ENCODE measurements at places on chromosomes 11 and 22.

GRCh38 chr22:30336752-30337460 lies 10.2 kb upstream of the TBC1D10A start:
- DNase-seq = no peak

DNA sequence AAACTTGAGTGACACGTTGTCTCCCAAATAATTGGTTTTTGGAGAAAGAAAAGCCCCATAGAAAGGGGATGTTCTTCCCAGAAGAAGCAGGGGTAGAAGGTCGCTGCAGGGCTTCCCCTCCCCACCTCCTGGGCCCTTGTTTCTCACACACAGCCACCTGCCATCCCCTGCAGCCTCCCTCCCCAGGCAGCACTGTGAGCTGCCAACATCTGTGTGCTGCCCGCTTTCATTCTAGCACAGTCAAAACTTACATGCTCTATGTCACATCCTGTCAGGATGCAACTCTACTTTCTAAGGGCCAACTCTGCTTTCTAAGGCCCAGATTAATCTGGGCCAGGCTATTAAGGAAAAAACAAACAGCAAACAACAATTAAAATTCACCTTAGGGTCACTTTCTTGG lies 309.4 kb upstream of the ZC3H12C start:
- peak; percentile 96 for DNase-seq

DNA sequence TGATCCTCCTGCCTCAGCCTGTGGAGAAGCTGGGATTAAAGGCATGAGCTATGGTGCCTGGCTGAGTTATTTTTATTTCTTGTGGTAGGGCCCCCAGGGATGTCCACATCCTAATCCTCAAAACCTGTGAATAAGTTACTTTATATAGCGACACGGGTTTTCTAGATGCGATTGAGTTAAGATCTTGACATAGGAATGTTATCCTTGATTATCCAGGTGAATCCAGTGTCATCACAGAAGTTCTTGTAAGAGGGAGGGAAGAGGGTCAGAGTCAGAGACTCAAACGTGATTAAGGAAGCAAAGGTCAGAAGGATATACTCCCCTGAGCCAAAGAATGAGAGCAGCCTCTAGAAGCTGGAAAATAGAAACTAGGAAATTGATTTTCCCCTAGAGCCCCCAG lies 117.8 kb downstream of the INSC start:
- no peak for DNase-seq

DNA sequence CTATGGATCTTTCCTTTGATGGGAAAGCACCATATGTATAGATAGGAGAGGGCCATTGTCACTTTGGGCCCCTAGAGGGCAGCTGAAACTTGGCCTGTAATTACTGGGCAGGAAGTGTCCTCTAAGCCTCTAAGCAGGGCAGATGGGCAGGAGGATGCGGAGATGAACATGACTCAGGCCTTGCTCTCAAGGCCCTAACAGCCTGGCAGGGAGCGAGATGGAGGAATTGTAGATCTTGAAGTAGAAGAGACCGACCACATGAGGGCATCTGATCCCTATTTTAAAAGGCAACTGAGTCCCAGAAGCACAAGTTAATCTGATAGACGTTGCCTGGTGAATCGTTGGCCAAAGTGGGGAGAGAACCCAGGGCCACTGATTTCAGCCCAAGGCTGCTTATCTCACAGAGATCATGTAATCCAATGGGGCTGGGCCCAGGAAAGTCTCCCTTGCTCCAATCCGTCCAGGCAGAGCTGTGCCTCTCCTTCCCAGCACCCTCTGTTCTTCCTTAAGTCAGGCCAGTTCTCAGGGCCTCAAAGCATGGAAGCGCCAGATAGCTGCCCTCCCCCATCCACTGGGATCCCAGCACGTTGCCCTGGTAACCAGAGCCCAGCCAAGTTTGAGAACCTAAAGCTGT lies 2.5 kb upstream of the SEPTIN3 start:
- peak; percentile 76 for DNase-seq

GRCh38 chr22:22953791-22954190 lies 66.2 kb downstream of the IGLL5 start:
- no peak for DNase-seq

GRCh38 chr22:44024288-44024921 lies at the start of gene PARVB:
Gene PARVB (plus strand): TSS chr22:44024302. CDS start chr22:44024340, 38 bp downstream.
- peak; percentile 62 for DNase-seq

DNA sequence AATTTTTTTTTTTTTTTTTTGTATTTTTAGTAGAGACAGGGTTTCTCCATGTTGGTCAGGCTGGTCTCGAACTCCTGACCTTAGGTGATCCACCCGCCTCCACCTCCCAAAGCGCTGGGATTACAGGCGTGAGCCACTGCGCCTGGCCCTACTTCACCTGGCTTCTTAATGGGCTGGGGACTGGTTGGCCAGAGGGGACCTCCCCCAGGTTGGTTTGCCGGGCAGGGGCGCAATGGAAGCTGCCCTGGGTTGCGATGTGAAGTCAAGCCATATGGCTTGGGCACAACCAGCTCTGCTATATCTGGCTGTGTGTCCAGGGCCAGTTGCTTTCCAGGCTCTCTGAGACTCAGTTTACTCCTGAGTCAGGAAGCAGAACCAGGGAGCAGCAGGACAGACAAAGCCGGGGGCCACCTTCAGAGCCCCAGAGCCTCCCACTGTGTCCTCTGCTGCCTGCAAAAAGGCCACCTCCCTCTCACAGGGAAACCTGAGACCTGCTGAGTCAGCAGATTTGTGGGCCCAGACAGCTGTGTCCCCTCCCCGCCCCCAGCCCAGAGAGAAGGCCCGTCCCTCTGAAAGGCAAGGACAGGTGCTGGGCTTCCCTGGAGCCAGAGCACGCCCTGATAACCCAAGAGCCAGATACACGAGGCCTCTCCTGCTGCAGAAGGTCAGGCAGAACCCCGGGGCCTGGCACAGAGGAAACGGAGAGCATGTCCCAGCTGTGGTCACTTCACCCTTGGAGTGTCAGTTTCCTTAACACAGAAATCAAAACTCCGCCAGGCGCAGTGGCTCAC lies 29.2 kb upstream of the DAGLA start:
- peak; percentile 28 for DNase-seq

- DNase-seq = peak; percentile 74
These were observed 4.2 kb downstream of the GRAMD1B start for GRCh38 chr11:123434262-123434661.

GRCh38 chr11:69531071-69531716 lies 49.7 kb downstream of the LINC01488 start:
- DNase-seq = no peak

DNA sequence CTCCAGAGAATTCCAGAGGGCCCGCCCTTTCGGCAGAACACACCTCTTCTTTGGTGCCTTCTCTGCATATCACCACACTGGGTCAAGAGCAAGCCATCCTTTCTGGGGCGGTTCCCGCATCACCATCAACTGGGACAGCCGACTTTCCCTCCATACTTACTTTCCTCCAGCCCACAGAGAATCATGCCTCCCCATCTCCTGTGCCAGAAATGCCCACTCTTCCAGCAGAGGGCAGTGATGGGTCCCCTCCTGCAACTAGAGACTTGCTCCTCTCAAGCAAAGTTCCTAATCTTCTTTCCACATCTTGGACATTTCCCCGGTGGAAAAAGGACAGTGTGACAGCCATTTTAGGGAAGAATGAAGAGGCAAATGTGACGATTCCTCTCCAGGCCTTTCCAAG lies 157.7 kb downstream of the C11orf91 start:
- DNase-seq = peak; percentile 65

DNA sequence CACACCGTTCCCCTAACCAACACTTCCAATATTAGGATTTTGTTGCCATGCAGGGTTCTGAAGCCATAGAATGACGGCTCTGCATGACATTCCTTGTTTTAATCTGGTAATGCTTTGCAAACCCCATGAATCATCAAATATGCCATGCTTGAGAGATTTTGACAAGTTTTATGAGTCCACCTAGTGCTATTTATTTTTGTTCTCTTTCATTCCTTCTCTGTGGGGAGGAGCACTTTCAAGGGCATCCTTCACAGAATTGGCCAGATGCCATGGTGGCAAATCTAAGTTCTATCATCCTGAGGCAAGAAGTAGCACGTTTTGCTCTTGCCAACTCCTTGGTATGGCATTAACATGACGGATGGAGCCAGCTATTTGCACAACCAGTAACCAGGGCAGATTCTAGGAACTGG lies 268.4 kb downstream of the FAM76B start:
- DNase-seq = peak; percentile 99

- peak; percentile 95 for DNase-seq
These were observed 30.3 kb downstream of the TNKS1BP1 start for GRCh38 chr11:57294225-57295131.

GRCh38 chr11:116678887-116679286 lies 93.9 kb downstream of the BUD13 start:
- DNase-seq = no peak

DNA sequence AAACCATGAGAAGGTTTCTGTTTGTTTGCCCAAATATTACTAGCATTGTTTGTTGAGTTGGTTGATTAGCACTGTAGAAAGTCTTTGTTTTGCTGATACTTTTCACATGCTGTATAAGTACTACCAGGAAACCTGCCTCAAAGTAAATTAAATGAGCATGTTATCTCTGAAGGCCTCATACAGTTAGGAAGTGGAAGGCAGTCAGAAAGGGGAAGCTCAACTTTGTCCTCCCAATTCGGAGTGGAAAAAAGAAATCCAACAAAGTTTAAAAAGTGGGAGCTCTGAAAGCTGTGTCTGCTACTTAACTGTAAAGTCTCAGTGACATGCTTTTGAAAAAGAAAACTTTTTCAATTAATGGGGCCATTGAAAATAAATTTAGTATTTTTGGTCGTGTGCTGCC lies 188.3 kb upstream of the BLID start:
- no peak for DNase-seq

- peak; percentile 20 for DNase-seq
These were observed 1.6 kb downstream of the KIAA1671 start for GRCh38 chr22:24954114-24954463.

DNA sequence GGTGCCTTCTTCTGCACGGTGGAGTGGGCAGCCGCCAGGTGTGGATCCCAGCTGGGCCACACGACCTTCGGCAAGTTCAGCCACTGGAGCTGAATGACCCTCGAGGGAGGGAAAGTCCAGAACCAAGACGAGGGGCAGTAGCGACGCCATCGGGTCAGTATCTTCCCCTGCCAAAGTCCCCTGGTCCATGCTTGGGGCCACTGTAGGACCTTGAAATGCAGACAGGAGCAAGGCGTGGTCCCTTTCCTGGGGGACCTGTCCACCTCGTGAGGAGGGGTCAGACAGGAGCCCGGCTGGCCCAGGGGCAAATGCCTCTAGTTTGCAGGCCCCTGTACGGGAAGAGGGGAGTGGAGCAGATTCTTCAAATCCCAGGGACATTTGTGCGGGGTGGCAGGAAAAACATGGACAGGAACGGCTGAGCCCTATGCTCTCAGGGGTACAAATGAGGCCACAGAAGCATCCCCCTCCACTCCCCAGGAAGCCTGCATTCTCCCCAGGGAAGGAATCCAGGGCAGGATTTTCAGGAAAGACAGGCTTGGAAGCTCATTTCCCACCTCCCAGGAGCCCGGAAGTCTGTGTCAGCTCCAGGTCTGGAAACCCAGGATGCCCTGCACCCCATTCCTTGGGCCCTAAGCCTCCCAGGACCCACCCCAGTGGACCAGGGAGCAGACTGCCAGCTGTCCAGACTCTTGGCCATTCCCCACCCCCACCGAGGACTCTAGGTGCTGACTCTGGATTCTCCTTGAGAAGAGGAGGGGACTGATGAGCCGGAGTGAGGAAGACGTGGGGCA lies 6.6 kb downstream of the SHANK2 start:
- no peak for DNase-seq

DNA sequence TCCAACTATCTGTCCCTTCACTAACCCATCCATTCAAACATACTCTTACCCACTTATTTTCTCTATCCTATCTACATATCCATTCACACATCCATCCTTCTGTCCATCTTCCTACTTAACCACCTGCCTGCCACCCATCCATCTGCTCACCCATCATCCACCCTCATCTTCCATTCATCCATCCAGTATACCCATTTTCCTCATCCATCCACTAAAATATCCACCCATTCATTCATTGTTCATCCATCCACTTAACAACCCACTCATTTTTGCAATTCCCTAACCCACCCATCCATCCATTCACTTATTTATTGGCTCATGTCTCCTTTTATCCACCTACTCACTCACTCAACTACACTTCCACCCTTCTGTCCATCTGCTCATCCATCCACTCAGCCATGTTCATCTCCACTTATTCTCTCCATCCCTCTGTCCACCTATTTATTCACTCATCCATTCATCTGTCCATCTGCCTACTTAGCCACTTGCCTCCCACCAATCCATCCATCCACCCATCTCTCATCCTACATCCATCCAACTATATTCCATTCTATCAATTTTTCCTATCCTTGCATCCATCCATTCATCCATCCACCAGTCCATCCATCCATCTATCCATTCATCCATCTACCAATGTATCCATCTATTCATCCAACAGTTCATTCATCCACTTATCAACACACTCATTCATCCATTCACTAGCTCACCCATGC lies 10.6 kb downstream of the LHFPL7 start:
- no peak for DNase-seq

- peak; percentile 47 for DNase-seq
These were observed 99.4 kb downstream of the PDE2A start for GRCh38 chr11:72574548-72575460.

- DNase-seq = no peak
These were observed 47.6 kb upstream of the EED start for GRCh38 chr11:86196913-86197312.

DNA sequence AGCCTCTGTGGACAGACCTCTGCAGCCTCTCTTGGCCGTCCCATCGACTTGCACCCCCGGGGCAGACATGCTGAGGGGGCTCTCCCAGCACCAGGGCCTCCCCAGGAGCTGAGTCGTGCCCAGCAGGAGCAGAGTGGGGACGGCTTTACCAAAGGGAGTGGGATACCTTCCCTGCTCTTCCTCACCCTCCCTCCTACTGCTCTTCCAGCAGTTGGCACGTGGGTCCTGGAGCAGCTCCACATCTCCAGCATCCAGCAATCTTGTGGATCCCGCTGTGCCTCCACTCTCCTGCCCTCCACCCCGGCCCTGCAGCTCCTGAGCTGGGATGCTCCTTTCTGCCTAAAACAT lies 854.0 kb downstream of the BRD1 start:
- DNase-seq = no peak

DNA sequence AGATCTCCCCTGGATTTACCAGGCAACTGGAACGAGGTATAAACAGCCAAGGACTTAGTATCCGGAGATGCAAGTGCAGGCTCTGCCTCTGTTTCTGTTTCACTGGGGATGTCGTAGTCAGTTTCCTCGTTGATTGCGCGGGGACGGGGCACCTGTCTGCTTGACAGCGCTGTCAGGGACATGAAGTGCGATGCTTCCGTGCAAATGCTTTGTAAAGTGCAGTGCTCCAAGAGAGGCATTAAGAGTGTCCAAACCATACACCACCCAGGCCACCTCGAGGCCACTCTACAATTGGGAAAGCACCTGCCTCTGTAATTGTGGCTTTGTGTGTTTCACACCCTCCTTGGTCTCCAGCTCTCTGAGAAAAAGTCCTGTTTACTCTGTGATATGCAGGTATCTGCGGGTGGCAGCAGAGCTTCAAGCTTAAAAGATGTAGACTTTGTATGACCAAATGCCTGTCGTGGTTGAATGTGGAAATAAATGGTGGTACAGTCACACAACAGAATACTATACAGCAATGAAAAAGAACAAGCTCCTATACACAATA lies 18.6 kb upstream of the CD5 start:
- DNase-seq = no peak

GRCh38 chr11:106461839-106462545 lies 384.5 kb downstream of the AASDHPPT start:
- no peak for DNase-seq

All from NCI-H69 (cell line).